Hematopoietic multipotent progenitor cell treated with erythropoietin and hydrocortisone succinate and interleukin-3 and kit ligand, for 8 days (in vitro differentiated cells): ENCODE measurements at places on chromosomes 1 and 21.

GRCh38 chr1:113292603-113293255, 97.6 kb upstream of the MAGI3 start:
- DNase-seq: no peak

DNA sequence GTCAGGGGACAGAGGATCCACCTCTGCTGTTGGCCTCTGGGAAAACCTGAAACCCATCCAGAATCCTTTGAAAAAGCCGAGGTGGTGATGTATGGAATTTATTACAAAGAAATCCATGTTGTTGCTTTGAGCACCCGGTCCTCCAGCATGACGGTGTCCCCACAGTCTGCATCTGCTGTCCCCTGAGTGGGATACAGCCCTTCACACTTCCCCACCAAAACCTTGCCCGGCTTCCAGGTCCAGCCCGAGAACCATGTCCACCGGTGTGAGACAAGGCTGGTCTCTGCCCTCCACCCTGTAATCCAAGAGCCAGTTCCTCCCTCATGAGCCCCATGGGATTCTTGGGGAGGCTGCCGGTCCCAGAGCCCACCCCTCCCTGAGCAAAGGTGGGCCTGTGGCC, 70.5 kb downstream of the STUM start:
- no peak for DNase-seq

GRCh38 chr1:208951908-208952307, 631.6 kb upstream of the CAMK1G start:
- DNase-seq: no peak

DNA sequence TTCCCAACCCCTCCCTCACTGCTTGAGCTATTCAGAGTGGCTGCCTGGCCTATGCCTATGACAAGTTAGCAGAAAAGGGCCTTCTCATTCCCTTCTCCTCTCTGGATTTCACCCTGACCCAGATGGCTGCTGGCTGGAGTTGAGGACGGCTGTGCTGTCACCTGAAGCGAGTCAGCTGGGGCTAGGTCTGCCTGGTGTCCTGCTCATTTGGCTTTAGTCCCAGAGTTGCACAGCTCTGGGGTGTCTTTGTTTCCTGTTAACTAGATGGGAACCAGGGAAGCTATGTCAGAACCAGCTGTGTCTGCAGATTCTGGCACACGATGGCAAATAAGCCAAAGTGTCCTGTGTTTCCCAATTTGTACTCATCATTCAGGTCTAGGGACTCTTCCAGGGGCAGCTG, 52.9 kb downstream of the CNIH3 start:
- DNase-seq: no peak

DNA sequence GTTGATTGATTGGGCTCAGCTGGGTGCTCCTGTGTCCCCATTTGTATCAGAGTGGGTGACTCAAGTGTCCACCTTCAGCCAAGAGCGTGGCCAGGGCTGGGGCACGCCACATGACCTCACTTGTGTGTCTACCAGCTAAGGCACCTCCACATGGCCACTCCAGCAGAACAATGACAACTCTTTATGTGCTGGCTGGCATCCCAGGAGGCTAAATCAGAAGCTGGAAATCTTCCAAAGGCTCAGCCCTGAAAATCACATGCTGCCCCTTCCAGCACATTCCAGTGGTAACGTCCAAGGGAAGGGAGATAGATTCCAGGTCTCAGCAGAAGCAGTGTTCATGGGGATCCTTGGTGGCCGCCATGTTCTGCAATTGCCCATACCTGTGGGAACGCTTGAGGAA, 585.5 kb downstream of the AJAP1 start:
- DNase-seq: no peak

GRCh38 chr1:21633992-21634805, 35.0 kb downstream of the RAP1GAP start:
- no peak for DNase-seq

DNA sequence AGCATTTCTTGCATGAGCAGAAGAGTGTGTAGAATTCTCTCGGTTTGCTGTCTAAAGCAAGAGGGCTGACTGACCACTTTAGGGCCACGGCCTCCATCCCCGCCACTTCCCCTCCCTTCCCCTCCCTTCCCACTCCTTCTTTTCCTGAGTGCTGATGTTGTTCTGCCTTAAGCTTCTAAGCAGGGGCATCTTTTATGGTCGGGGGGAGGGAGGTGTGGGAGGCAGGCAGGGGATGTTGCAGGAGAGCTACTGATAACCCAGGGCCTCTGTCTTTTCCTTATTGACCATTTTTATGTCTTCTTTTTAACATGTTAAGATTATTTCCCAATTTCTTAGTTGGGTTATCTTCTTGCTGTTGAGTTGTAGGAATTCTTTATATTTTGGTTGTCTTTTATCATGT, 15.1 kb downstream of the USP25 start:
- no peak for DNase-seq

DNA sequence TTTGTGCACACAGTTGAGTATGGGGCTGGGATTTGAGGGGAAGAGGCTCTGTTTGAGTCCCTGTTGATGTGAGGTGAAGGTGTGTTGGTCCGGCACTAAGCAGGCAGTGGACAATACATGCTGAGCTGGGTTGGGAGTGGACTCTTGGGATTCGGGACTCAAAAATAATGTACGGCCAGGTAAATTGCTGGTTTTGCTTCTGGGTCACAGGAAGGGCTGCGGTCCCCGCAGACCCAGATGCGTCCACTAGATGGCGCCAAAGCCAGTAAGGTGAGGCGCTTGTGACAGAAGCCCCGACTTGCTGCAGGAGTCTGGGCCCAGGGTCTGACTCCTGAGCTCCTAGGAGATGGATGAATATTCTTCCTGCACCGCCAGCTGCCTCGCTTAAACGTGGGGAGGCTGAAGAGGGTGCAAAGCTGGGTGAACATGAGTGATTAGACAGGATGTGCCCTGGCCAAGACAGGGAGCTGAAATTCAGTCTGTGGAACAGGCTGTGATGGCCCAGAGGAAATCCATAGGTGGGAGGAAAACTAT, 61.4 kb downstream of the ACBD3 start:
- peak; percentile 79 for DNase-seq

DNA sequence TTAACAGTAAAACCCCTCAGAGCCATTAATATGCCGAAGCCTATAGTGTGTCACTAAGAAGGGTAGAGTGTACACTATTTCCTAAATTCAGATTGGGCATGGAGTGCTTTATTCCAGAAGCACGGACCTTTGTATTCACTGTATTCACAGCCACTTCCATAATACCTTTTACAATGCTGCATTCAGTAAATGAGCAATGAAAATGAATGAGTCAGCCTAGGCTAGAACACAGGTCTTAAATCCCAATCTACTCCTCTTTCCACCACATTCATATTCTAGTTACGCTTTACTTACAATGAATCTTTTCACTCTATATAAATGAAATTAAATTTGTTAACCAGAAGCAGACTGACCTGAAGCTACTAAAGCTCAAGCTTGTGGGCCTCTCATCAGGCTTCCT, 13.0 kb upstream of the GORAB start:
- DNase-seq: no peak

DNA sequence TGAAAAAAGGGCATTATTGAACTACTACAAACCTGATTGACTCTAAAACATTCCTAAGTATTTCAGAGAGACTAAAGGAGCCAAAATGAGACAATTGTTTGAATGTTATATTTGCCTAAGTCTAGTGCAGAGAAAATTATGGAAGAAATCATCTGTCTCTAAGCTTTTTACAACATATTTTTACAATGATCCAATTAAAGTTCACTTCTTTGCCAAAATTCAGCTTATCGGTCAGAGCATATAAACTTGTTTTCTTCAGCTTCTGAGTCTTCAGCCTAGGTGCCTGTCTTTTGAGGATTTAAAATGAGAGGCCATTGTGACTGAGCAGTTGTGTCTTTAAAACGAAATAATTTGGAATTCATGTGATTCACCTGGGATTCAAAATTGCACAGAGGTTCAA, 181.2 kb upstream of the SGIP1 start:
- DNase-seq: no peak

GRCh38 chr1:18751425-18751824, 108.0 kb downstream of the TAS1R2 start:
- DNase-seq: no peak

- no peak for DNase-seq
Observed at GRCh38 chr1:69315416-69315815, 252.3 kb upstream of the LRRC7 start.

GRCh38 chr1:214708321-214708955, 105.4 kb downstream of the CENPF start:
- DNase-seq: no peak

GRCh38 chr1:115255154-115255553, 82.9 kb downstream of the NGF start:
- no peak for DNase-seq

- DNase-seq: no peak
Observed at GRCh38 chr1:17220287-17220686, 15.4 kb downstream of the PADI1 start.
